Activated naive CD8-positive, alpha-beta T cell treated with anti-CD3 and anti-CD28 coated beads, Interleukin-2, amount 50 U/mL, for 16 hours (primary cell): ENCODE measurements at places on chromosomes 13 and 19.
A peak's percentile ranks its signal among the peaks of the same experiment; 100 is the strongest.

GRCh38 chr13:27151798-27152599 is 19.6 kb downstream of the USP12 start:
- no peak for DNase-seq

- DNase-seq: no peak
Measured at GRCh38 chr19:48656840-48657474, 11.0 kb upstream of the CA11 start.

DNA sequence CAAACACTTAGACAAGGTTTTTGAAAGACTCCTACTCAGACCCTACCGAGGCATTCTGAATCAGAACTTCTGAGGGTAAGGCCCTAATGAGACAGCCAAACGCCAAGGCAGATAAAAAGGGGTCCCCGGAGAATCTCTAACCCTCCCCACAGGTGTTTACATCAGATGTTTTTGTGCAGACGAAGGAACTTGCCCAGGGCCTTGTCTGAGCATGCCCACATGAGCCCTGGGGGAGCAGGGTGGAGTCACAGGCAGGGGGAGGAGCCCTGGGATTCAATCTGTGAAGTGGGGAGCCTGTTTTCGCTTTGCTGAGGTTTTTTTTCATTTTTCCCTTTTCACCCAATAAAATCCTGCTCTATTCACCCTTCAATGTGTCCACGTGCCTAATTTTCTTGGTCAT is 61.6 kb upstream of the MED4 start:
- DNase-seq: peak; percentile 55

GRCh38 chr19:20661150-20661819 is at the start of gene ZNF626:
ZNF626 (minus strand) TSS chr19:20661571; CDS start chr19:20661446, 125 bp downstream.
- DNase-seq: peak; percentile 83

DNA sequence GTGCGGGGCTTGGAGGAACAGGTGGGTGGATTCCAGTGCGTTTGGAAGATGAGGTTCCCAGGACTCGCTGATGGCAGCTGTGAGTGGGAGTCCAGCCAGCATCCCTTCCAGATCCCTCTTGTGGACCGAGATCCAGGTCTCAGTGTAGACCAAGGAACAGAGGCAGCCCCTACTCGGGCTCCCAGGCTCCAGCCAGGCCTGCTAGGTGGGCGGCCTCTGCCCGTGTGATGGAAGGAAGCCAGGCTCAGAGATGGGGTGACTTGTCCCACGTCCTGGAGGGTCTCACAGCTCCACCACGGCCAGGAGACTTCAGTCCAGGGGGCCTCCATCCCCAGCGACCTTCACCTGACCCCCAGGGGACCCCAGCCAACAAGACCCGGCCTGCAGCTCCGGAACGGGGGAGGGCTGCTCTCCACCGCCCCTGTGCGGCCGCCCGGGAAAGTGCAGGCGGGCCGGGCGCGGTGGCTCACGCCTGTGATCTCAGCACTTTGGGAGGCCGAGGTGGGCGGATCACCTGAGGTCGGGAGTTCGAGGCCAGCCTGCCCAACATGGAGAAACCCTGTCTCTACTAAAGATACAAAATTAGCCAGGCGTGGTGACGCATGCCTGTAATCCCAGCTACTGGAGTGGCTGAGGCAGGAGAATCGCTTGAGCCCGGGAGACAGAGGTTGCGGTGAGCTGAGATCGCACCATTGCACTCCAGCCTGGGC is 729 bp upstream of the MADCAM1 start:
- DNase-seq: no peak

- DNase-seq: no peak
Measured at GRCh38 chr13:98089246-98089645, 53.6 kb upstream of the FARP1 start.

DNA sequence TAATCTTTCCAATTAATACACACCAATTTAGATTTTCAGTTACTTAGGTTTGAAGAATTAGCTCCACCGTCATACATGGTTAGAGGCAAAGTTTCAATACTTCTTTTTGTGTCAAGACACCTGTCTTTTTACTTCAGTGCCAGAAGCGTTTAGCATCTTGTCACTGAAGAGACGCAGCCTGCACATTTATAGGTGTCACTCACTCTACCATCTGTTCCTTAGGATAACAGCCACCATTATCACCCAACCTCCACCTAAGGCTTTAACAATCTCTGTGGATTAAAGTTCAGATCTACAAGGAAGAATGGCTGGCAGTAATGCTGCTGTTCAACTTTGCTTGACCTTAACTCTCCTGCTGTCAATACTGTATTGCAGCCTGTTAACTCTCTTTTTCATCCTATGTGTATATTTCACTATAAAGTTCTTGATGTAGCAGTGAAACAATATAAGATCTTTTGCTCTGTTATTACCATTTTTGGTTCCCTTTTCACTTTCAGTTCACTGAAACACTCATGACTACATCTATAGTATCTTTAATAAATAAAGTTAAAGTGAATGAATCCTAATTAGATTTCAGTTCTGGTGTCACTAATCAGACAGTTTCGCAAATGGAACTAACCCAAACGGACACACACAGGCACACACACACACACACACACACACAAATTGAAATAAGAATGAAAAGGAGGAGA is 435.6 kb downstream of the PCDH9 start:
- DNase-seq: no peak

DNA sequence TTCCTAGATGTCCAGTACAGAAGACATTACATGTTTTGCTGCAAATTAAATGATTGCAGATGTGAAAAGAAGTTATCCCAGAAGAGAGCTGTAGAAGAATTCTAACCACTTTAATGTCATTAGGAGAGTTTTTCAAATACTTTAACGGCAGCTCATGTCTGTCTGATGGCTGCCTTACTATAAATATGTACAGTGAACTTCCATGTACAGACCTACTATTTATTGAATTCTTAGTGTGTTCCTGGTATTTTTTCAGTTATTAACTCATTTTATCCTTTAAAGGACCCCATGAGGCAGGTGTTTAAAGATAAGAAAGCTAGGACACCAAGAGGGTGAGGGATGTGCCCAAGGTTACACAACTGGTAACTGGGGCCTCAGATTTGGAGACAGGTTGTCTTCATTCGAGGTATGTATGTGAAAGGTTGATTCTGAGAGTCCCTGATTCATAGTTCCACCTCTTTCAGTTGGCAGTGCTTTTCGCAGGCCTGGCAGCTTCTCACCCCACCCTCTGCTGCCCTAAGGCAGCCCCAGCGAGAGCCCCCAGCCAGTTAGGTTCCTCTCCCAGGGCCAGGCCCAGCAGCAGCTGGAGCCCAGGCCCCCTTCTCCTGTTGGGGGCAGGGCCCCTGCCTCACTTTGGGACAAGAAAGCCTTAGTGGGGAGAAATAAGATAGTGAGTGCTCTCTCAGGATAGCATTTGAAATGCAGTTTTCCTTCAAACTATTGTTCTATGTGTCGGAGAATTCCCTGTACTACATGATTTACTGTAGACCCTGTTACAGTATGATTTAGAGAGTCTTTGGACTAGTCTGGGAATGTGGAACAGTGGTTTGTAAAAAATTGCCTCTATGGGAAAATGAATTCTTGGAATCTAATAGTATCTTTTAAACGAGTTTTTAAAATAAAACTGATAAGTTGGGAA is 67.7 kb upstream of the TEX29 start:
- DNase-seq: no peak

GRCh38 chr19:54433697-54434096 is 15.3 kb upstream of the LENG8 start:
- no peak for DNase-seq

- DNase-seq: no peak
Measured at GRCh38 chr19:51513968-51514367, 12.4 kb upstream of the SIGLEC12 start.

GRCh38 chr19:7521551-7522071 is 813 bp upstream of the MCOLN1 start:
- DNase-seq: no peak

GRCh38 chr13:19818223-19818842 is 35.6 kb upstream of the PSPC1 start:
- no peak for DNase-seq

DNA sequence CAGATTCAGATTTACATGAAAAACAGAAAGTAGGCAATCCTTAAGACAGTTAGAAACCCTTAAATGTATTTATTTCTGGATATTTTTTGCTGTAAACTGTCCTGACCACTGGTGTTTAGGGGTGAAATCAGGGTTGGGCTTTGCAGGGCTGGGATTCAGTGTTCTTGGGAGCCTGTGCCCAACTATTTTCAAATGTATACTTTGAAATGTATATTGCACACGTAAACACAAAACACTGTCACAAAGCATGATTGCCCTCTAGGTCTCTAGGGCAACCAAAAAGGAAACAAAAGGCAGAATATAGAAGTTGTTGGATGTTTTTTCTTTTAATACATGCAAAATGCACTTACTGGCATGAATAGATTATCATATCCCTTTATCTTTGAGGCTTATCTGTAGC is 1185.4 kb downstream of the DIAPH3 start:
- no peak for DNase-seq

DNA sequence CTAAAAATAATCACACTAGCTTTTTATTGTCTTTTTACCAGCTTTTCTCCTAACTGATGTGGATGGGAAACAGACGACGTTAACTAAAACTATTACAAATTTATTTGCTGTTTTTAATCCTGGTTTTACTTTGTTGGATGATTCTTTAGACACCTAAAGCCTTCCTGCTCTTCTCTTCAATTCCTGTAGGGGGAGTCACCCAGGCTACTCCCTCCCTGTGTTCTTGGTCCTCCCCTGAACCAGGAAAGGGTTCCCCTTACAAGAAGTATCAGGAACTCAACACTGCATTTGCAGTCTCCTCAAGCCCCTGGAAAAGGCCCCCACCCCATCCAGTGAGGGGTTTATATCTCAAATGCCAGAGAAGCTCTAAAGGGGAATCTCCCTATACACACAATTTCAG is 206.1 kb downstream of the SUCLA2 start:
- DNase-seq: no peak

GRCh38 chr19:12866416-12867119 is 14.7 kb downstream of the DNASE2 start:
- DNase-seq: no peak

GRCh38 chr13:52599037-52599847 is 43.0 kb upstream of the HNRNPA1L2 start:
- no peak for DNase-seq

- peak; percentile 99 for DNase-seq
Measured at GRCh38 chr19:2096480-2097202, at the start of gene IZUMO4. IZUMO4 (plus strand) TSS chr19:2096915; CDS start chr19:2096946, 31 bp downstream.
